SW 1271 (cell line): ENCODE measurements at places on chromosomes 3 and 15.

GRCh38 chr3:63798949-63799348 lies 20.1 kb upstream of the C3orf49 start:
- DNase-seq, result no peak

DNA sequence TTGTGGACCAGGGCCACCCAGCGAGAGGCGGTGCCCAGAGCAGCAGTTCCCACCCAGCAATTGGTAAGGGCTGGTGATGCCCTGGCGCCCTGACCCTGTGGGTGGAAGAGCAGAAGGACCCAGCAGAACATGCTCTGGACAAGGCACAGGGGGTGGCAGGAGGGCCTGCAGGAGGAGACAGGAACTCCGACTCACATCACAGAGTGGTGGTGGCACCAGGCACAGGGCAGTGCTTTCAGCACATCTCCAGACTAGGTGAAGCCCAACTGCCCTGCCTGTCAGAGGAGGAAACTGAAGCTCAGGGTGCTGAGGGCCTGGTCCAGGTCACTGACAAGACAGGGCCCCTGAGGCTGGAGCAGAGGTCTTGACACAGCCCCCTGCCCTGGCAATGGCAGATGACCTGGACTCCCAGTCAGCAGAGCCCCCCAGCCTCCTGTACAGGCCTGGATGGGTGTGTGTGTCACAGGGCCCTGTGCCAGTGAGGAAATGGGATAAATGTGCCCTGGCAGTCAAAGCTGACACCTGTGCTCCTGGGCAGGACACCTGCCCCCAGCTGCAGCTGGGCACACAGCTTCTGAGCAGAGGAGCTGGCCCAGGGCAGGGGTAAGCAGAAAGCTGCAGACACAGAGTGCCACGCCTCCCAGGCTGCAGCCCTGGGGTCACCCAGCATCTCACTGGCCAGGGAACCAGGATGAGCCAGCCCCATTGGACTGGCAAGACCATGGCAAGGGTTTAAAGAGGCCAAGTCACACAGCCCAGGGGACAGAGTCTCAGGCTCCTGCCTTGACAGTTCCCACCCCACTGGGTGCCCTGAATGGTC lies 11.4 kb downstream of the KLF15 start:
- no peak for DNase-seq

DNA sequence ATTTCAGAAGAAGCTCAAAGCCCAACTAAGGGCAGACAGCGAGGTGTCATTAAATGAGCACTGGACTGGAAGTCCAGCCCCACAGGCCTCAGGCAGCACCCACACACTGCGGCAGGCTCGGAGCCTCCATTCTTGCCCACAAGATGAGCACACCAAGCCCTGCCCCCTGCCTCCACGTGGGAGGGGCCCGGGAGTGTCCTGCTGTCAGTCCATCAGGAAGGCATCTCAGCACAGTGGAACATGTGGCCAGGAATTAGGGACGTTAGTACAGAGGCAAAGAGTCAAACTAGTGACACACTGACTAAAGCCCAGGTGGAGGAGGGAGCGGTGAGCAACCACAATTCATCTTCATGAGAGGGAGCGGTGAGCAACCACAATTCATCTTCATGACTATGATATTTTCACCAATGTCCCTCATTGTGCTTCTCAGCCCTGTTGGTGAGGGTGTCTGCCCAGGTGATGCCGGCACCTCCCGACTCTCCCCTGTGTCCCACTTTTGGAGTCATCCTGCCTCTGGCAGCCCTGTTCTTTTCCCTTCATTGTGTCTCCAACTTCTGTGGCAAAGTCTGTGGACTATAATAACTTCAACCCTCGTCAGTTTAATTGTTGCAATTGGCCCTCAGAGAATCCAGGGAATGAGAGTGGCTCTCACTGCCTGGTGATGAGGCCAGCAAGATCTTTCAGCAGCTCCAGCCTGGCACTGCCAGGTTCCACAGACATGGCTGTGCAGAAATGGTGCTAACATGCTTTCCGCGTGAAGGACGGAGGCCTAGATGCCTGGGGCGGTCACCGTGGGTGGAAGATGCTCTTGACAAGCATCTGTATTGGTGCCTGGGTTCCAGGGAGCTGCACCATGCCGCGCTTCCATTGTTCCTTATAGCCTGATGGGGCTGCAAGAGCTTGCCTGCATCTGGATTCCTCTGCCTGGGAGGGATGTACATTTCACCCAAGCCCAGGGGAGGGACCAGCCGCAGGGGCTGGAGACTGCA lies 23.1 kb upstream of the SKOR1 start:
- no peak for DNase-seq

DNA sequence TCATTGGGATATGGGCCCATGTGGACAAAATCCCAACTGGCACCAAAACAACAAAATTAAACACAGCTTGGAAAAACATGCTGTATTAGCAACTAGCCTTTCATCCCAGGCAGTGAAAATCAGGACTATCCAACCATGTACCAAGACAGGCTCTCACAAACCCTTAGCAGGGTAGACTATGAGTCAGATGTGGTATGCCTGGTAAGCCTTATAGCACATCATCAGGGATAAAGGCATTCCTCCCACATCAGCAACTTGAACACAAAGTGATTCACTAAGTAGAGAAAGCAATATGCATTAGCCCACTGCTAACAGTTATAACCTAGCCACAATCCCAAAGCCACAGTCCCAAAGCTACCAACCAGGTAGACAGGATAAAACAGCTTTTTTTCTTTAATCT lies 8.0 kb downstream of the CEP152 start:
- DNase-seq, result no peak

GRCh38 chr3:177694951-177695350 lies 497.7 kb upstream of the TBL1XR1 start:
- DNase-seq, result no peak

GRCh38 chr3:99388780-99389179 lies 249.6 kb upstream of the COL8A1 start:
- no peak for DNase-seq

DNA sequence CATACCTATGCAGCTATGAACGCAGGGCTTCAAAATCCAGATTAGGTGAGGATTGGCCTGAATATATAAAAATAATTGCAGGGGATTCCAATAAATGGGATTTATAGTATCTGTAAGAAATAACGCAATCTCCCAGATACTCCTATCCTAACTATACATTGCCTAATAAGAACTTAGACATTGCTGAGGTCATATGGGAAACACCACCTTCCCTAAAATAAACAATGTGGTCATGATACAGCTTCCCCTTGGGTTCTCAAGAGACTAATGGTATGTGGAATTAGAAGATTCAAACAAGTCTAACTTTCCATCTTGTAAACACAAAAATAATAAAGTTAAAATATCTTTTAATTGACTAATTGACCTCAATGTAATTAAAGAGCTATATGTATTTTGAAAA lies 28.2 kb downstream of the UBE3A start:
- no peak for DNase-seq

DNA sequence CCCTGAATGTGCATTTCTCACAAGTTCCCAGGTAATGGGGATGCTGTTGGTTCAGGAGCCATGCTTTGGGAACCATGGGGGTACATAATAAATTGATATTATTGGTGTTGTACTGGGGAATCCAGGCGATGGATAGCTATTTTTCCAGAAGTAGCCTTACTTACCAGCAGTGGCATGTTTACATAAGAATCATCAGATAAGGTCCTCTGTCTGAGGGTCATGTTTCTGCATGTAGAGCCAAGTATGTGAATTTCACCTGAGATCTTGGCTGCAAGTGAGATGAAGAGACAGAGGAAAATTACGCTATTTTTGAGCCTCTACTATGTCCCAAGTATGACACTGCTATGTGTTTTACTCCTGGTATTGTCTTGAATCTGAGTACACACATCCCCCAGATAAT lies 26.3 kb downstream of the GPD1L start:
- no peak for DNase-seq

DNA sequence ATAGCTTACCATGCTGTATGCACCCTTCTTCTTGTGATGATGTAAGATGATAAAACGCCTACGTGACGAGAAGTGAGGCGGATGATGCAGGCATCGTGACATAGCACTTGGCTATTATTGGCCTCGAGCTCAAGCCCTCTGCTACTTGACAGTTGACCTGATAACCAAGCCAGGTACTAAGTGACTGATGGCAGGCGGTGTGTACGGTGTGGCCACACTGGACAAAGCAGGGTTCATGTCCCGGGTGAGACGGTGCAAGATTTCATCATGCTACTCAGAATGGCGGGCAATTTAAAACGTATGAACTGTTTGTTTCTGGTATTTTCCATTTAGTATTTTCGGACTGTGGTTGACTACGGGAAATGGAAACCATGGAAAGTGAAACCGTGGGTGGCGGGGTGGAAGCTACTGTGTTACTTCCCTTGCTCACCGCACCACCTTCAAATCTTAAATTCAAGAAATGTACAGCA lies 57.7 kb downstream of the SLC12A8 start:
- DNase-seq, result no peak

GRCh38 chr15:51793521-51794305 lies 35.7 kb upstream of the TMOD3 start:
- no peak for DNase-seq

- no peak for DNase-seq
These were observed 191.6 kb upstream of the WNT5A start for GRCh38 chr3:55678546-55679216.

DNA sequence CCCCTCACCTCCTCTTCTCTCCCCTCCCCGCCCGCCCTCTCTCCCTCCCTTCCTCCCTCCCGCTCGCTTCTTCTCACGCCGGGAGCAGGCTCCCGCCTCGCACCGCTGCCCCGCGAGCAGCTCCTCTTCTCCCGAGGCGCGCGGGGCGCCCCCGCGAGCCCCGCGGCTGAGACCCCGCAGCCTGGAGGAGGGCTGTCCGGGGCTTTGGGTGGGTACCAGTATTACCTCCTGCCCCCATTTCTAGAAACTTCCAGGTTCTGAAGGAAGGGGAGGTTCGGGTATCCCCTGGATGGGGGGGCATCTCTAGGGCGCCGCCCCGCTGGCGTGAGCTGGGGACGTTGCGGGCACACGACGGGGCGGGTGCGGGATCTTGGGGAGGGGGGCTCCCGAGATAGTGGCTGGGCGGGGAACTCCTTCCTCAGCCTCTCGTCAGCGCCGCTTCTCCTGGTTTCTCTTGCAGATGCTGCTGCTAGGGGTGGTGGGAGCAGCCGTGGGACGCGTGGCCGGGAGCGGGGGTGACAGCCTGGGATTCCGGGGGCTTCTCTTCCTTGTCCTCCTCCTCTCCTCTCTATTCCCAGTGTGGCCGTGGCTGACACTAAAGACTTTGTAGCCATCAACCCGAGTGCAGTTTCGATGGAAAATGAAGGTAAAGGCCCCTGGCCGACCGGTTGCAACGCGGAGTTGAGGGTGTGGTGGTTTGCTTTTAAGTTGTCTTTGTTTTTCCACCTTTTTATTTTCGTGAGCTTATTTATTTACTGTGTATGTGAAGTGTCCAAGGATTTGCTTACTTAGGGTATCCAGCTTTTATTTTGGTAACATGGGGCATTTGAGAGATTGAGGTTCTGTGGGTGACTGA lies 474 bp downstream of the ATP2C1 start:
- DNase-seq, result no peak

GRCh38 chr3:105830836-105831235 lies 38.0 kb downstream of the CBLB start:
- no peak for DNase-seq

DNA sequence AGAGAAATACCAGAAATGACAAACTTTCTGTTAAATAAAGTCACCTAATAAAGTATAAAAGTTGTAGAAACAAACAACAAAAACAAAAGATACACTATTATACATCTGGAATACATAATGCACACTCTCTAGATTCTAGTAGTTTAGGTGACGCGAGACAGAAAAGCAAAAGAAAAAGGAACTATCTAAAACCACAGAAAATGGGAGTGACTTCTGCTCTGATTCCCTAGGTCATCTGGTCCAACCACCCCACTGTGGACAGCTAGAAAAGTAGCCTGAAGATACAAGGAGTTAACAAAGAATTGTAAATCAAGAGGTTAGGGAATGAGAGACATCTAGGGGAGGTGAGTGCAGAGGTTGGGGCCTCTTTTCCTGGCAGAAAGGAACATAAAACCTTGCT lies 39.1 kb downstream of the DHX36 start:
- DNase-seq, result no peak

GRCh38 chr3:172118019-172118418 lies 78.6 kb downstream of the FNDC3B start:
- DNase-seq, result no peak

- DNase-seq, result no peak
These were observed 298.5 kb downstream of the GBE1 start for GRCh38 chr3:81462921-81463320.

DNA sequence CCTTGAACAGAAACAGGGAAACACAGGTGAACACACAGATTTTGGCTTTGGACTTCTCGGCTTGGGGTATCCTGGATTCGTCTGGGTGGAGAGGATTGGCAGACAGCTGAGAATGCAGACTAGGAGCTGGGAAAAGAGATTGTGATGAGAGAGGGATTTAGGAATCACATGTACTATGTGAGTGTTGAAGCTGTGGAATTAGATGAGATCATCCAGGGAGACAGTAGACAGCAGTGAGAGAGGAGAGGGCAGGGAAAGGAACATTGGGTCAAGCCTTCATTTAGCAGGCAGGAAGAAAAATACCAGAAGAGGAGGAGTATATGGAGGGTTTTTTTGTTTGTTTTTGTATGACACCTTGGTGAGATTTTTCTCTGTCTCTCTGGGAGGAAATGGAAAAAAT lies 262.1 kb upstream of the TBL1XR1 start:
- DNase-seq, result no peak
